ENCODE measurements at places on chromosomes 4 and X. TPM values are rescaled to one million over a fixed set of nuclear protein-coding genes. Genes with fewer than 3 reads are reported as not detected.
A peak's percentile ranks its signal among the peaks of the same experiment; 100 is the strongest.

GRCh38 chr4:38663801-38664705 is at the start of gene KLF3:
TSS of gene KLF3 (plus strand) at chr4:38664199. CDS start at chr4:38680626, 16,427 bp downstream.
- DNase-seq = peak; percentile 91

Gene ZRSR2
- 8.5 TPM for total RNA-seq

Gene LDB2
- 3.1 TPM for total RNA-seq

DNA sequence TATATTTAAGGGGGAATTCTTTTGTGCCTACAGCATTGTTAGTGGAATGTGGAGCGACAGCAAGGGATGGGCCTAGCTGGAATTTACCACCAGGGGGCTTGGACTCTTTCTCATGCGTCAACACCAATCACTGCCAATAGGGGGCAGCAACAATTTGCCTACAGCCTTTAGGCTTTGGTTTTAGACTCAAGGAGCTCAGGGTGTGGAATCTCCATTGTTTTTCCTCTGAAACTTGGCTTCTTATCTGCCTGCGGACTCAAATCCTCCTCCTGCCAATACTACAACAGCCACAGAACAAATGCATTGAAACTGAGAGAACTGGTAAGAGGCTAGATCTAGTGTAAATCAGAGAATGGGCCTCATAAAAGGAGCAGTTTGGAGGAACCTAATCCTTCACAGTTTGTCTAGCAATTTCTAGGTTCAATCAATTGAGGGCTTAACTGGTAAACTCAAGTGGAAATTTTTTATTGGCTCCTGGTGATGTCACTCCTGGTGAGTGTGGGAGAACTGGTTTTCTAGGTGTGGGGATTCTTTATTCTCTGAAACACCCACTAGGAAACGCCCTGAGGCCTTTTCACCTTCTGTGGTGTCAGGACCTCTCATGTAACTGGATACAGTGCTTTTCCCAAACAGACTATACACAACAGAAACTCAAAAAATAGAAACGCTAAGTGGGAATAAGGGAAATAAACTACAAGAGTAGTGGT is 27.9 kb upstream of the TMSB4X start:
- DNase-seq = peak; percentile 72

- no peak for DNase-seq
Measured at GRCh38 chrX:151151665-151152267, 24.6 kb upstream of the GPR50 start.

- DNase-seq = no peak
Measured at GRCh38 chr4:82053396-82053795, 320.4 kb downstream of the HNRNPD start.

Gene RIPPLY1
- not detected for total RNA-seq

DNA sequence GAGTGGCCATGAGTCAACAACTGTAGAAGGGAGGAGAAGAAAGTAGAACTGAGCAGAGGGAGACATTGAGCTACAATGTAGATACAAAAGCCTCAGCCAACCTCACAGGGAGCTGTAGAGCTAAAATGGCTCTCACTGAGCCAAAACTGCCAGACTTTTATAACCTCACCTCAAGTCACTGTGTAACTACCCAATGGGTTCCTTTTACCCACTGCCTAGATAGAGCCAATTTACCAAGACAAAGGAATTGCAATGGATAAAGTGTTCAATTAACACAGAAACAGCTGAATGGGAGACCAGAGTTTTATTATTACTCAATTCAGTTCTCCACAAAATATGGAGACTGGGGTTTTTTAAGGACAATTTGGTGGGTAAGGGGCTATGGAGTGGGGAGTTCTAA is 938.9 kb upstream of the GRIA3 start:
- no peak for DNase-seq

DNA sequence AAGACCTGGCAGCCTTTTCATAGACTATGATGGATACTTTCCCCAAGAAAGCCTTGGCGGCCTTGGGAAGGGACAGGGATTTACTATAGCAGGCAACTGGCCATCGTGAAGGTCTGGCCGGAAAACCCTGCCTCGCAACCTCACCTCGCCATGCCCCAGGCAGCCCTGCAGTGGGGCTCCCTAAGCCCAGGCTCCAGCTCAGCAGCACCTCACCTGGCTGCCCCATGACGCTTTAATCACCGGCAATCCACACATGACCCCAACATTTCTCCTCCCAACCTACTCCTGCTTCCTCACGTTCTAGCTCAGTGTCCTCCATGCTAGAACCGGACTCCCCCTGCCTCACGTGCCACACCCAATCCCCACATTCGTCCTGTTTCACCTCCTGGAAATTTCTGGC is 82.4 kb downstream of the NSUN7 start:
- DNase-seq = no peak

Gene GIMD1
- total RNA-seq = not detected

Data from glutamatergic neuron (in vitro differentiated cells).